Esophagus squamous epithelium (tissue), 5 donors: ENCODE measurements at places on chromosomes 3 and 15. TPM values are rescaled to one million over a fixed set of nuclear protein-coding genes. Genes with fewer than 3 reads are reported as not detected.

SLC12A1 gene
- not detected for total RNA-seq

ATP11B gene
- total RNA-seq = 202 TPM

SEMA7A gene
- total RNA-seq = 1.2 TPM

LSG1 gene
- 27.0 TPM for total RNA-seq

WNT7A gene
- not detected for total RNA-seq

CCDC80 gene
- 21.8 TPM for total RNA-seq

RBPMS2 gene
- total RNA-seq = 5.0 TPM

REC114 gene
- not detected for total RNA-seq

FSD2 gene
- not detected for total RNA-seq

SLC25A26 gene
- 11.1 TPM for total RNA-seq

DNA sequence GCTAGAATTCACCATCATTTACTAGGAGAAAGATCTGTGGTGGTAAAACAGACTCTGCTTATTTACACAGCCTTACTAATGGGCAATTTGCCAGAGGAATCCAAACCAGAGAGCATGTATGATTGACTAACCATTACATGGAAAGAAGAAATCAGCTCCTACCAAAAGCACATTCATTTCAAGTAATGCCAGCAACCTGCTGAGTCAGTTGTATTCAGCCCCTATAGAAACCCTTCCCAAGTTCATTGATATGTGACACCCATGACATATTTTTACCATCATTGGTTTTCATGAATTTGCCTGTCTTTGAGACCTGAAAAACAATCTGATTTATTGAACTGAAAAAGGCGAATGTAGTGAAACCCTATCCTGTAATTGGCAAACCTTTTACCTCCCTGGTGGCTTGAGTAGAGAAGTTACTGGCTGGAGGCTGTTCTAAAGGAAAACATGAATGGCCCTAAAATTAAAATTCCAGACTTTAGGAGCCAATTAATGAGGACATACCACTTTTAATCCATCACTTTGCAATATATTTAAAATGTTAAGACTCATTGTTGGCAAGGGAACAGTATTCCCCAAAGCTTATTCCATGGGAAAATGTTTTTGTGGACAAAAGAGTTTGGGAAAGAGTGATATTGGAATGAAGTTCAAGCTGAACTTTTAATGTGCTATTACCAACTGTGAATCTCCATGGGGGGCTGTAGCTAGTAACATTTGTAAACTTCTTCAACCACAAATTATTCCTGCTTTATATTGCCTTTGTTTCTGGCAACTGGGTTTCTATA, 542.9 kb downstream of the FHIT start:
- no peak for DNase-seq

DNA sequence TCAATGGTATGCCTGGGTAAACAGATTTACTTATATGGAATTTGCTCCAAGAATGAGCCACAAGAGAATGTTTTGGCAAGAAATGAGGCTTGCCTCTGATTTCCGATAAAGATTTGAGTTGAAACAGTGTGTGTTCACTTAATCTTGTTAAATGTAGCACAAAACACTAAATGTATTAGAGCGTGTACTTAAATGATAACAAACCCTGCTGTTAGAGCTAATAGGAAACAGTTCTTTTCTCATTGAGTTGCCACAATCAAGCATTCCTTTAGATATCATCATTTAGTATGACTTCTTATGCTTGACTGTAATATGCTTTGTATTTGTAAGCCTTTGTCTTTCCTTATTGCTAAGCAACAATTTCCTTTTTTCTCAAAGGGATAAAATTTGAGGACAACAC, 353.6 kb upstream of the ZNF717 start:
- no peak for DNase-seq

GRCh38 chr3:108088697-108089096, 2.1 kb downstream of the CD47 start:
- DNase-seq = no peak

DNA sequence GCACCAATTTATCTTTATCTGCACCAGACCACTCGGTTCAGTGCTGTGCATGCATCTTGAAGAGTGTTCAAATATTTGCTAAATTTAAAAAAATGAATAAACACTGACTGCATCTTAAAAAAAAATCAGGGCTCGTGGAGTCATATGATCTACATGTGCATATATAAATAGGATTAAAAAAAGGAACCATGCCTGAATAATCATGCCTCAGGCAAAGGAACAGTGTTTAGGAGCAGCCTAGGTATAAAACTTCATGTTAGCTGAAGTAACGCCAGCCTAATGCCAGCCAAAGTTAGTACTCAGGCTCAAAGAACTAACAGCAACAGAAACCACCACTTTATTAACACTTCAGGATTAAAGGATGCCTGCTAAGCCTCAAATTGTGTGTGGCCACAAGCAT, 9.5 kb downstream of the ABCC5 start:
- no peak for DNase-seq

GRCh38 chr3:50260942-50261441, 8.0 kb upstream of the SEMA3B start:
- no peak for DNase-seq

GRCh38 chr15:43095708-43096347, 10.0 kb downstream of the UBR1 start:
- no peak for DNase-seq

DNA sequence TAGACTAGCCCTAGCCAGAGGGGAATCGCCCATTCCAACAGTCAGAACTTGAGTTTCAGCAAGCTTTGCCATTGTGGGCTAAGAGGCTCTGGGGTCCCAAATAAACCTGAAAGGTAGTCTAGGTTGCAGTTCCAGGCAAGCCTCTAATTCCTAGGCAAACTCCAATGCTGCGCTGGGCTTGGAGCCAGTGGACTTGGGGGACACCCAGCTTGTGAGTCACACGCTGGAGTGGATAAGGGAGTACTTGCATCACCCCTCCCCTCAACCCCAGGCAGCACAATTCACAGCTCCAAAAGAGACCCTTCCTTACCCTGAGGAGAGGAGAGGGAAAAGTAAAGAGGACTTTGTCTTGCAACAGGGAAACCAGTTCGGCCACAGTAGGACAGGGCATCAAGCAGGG, 105.2 kb upstream of the DPPA4 start:
- DNase-seq = no peak

DNA sequence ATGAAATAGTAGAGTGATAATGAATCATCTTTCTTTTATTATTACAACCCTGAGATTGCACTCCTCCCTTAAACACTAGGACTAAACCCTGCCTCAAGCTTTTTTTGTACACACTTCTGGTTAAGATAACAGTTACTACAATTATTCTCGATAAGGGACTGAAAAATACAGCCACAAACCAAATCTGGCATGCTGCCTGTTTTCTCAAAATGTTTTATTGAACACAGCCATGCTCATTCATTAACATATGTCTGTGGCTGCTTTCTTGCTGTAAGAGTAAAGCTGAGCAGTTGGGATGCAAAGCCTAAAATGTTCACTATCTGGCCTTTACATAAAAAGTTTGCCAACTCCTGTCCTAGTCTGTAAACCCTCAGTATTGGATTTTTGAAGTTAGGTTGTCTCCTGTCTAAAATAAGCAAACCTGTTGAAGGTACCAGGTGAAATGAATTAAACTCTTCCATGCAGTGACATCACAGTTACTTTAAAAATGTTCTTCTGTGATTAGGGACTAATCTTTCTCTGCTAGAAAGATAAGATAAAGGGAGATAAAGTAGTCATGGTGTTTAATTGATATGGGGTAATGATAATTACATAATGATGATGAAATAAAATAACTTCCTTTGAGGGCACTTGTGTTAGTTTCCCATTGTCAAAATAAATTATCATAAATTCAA, 218.2 kb downstream of the STXBP5L start:
- DNase-seq = no peak

- no peak for DNase-seq
These were observed 584.2 kb upstream of the DPPA4 start for GRCh38 chr3:109921509-109921908.

DNA sequence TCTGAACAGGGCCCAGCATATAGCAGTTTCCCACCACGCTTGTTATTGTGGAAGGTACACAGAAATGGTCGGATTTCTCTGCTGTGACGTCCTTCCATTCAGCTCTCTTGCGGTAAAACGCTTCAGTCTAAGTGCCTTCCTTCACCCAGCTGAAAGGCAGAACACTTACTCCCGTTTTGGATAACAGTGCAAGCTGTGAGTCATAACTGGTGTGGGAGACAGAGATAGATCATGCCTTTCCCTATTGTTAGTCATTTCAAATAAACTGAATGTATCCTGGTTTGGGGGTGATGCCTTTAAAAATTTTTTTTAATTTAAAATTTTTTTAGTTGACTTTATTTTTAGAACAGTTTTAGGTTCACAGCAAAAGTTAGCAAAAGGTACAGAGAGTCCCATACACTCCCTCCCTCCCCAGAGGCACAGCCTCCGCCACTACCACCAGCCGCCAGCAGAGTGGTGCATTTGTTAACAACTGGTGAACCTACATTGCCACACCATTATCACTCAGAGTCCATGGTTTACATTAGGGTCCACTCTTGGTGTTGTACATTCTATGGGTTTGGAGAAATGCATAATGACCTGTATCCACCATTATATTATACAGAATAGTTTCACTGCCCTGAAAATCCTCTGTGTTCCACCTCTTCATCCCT, 94.9 kb upstream of the NSMCE3 start:
- no peak for DNase-seq

DNA sequence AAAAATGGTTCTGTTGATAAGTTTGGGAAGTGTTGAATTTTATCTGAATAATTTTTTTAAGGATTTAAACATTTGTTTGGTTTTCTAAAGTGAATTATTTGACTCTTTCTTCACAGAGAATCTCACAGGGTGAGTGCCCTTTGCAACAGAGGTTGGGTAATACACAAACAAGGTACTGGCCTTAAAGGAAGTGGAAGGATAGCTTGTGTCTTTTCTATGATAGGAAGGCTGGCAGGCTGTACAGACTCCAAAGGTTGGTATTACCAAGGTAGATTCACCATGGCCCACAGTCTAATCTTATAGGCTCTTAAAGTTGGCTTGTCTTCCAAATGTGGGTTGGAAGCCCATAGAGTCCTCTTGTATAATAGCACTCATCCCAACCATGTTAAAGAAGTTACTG, 311.5 kb downstream of the SV2B start:
- DNase-seq = no peak

GRCh38 chr3:31976302-31976701, 4.8 kb downstream of the OSBPL10 start:
- no peak for DNase-seq

GRCh38 chr3:178056868-178057267, 479.4 kb upstream of the KCNMB2 start:
- no peak for DNase-seq

GRCh38 chr15:97977734-97978133, 17.2 kb downstream of the ARRDC4 start:
- DNase-seq = no peak

GRCh38 chr15:65334586-65335231, 30.2 kb downstream of the RNU5B-1 start:
- DNase-seq = no peak

DNA sequence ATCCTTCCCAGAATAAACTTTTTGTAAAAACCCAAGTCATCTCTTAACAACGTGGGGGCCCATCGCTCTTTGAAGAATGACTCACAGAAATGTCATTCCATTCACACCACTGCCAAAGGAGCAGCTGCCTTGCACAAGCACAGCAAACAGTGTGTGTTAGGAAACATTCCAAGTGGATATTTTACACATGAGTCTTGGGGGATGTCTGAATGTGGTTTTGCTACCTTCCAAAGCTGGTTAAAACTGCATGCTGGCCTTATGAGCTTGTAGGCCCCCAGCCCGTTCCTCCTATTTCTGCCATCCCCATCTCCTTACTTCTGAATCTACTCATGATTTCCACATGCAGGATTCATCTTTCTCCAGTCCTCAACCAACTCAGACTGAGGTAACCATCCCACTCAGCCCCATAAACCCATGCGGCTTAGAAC, 130.8 kb downstream of the CPNE4 start:
- DNase-seq = no peak

GRCh38 chr15:54776410-54776809, 420.3 kb downstream of the RSL24D1 start:
- no peak for DNase-seq

DNA sequence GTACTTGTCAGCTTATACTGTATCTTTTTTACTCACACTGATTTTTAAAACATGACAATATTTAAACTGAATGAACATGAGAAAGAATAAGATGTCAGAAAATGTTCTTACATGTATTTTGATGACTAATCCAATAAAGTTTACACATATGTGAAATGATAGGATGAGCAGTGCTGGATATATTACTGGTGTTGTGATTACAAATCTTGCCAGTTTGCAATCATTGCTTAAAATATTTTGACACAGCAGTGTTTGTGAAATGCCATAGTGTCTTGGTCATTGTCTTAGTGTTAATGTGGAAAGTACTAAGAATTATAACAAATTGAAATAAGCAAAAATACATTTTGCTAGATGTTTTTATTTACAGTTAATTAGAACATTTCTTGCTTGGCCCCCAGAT, 118.7 kb upstream of the MLF1 start:
- DNase-seq = no peak

GRCh38 chr15:29854413-29854812, 32.1 kb upstream of the TJP1 start:
- DNase-seq = no peak

DNA sequence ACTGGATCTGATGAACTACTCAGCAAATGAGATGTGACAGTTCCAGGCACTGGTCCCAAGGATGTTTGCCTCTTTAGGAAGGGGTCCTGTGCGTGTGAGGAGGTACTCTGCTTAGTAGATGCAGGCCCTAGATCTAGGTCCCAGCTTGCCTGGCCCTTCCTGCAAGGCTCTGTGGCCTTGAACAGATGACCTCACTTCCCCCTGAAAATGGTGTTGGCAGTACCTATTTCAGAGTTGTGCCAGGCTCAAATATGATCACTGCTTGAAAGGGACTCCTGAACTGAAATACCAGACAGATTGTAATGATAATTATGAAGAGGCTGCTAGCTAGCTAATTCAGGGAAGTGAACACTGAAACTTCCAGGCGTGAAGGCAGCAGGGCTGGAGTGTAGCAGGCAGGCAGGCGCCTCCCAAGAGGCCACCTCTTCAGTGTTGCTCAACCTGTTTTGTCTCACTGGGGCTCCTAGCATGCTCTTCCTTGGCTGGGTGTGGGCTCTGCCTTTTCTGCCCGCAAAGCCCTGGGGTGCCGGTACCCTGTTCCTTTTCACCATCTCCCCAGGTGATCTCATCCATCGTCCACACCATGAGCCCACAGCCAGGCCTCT, 24.1 kb upstream of the CPNE9 start:
- DNase-seq = no peak

DNA sequence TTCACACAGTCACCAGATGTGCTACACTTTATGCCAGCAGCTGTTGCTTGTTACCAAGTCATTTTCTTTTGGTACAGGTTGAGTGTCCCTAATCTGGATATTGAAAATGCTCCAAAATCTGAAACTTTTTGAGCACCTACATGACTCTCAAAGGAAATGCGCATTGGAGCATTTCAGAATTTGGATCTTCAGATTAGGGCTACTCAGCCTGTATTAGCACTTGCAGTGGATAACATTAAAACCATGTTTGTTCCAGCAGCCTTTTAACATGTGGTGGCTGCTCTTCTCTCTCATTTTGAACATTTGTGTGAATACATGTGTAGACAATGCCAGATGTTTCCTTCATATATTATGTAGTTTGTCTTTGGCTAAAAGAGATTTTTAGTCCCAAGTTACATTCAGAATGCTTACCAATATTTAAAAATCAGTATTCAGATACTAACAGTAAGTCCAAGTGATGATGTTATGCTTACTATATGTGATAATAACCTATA, 230.9 kb upstream of the UBE2E1 start:
- no peak for DNase-seq
